ENCODE measurements at places on chromosomes 2 and 18. TPM values are rescaled to one million over a fixed set of nuclear protein-coding genes. Genes with fewer than 3 reads are reported as not detected.

DNA sequence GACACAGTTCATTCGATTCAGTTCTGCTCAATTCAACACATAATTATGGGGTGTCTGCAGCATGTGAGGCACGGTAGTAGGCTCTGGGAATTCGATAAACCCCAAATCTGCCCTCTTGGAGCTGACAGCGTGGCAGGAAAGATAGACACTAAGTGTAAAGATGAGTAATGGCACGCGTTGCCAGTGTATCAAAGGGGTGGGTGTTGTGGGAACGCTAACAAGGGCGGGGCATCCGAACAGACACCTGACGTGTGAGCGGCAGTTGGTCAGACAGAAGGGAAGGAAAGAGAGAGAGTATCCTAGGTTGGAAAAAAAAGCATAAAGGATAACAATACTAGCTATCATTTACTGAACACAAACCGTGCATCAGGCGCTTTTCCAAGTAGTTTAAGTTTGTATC is 125.7 kb upstream of the HAAO start:
- DNase-seq, result no peak

RUFY4 gene
- total RNA-seq, result not detected

- no peak for DNase-seq
These were observed 79.9 kb downstream of the SEPTIN10 start for GRCh38 chr2:109533823-109534222.

DNA sequence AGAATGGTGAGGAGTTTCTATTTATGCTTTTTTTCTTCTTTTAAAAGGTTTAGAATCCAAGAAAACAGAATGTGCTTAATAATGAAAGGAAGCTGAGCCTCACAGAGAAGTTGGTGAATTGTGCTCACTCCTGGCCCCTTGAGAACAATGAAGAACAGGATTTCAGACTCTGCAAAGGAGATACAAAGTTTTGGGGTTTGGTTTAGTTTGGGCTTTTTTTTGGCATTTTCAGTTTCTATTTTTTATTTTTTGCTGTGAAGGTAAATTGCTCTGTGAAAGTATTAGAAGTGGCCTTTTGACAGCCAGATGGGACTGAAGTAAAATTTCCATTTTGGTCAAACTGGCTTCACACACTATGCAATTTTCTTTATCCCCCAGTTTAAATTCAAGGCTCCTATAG is 247.3 kb upstream of the GYPC start:
- no peak for DNase-seq

DNA sequence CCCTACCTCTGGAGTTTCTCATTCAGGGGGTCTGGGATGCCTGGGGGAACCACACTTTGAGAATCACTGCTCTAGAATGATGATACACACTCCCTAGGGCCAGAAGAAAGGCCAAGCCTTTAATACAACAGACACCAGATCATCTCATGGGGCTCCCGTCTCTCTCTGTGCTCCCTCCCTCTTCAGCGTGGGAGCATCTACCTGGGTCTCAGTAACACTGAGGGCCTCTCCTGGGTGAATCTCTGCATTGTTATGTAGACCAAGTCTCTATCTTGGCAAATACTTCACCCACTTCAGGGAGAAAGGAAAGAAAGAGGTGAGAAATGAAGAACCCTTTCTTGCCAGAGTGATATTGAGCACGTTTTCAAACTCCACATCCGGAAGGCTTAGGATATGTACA is 146.8 kb upstream of the MSH6 start:
- no peak for DNase-seq

- DNase-seq, result no peak
These were observed 168.1 kb downstream of the TRIB2 start for GRCh38 chr2:12884713-12885282.

- no peak for DNase-seq
These were observed at the start of gene RAMP1 for GRCh38 chr2:237859533-237860272. RAMP1 (plus strand) TSS chr2:237859623; CDS start chr2:237859676, 53 bp downstream.

GRB14 gene
- 11.6 TPM for total RNA-seq

AKAIN1 gene
- total RNA-seq, result not detected

- DNase-seq, result no peak
These were observed 58.0 kb downstream of the ZNF519 start for GRCh38 chr18:14074187-14074586.

DNA sequence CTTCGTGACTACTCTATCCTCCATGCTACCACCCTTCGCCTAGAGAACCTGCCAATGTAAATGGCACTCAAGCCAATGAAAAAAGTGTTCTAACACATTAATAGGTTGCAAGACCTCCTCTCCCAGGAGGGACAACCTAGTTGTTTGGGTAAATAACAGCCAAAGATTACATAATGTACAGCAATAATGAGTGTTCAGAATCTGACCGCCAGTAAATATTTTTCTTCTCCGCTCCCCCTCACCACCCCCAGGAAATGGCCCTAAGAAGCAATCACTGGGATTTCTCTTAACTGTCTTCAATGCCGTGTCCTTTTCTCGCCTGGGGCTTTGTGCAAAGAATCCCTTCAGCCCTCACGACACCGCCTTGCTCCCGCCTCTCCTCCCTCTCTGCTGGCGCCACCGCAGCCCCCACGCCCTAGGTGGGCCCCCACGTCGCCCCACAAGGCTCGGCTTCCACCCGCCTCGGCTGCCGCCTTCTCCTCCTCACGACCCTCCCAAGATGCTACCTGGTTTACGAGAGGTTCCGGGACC is 458 bp downstream of the HYCC2 start:
- DNase-seq, result no peak

PFN4 gene
- total RNA-seq, result not detected

- no peak for DNase-seq
These were observed 365.1 kb upstream of the NETO1 start for GRCh38 chr18:73232933-73233332.

DNA sequence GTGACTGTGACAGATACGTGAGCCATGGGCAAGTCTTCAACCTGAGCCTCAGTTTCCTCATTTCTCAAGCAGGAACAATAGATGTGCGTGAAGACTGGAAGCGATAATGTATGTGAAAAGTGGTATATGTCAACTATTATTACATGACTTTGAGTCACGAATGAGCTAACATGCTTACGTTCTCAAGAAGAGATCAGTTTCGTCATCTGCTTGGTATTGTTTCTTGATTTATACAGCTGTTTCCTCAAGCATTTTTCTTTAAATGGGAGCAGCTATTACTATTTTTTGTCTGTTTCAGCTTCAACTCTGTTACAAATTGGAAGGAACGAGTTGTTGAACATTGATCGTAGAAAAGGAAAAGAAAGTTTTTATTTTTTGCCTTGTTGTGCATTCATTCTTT is 48.5 kb upstream of the THOC1 start:
- DNase-seq, result no peak

- no peak for DNase-seq
These were observed 952.9 kb downstream of the TRIB2 start for GRCh38 chr2:13669607-13670006.

GRCh38 chr2:132581991-132582738 is 87.8 kb downstream of the LYPD1 start:
- no peak for DNase-seq

- no peak for DNase-seq
These were observed 85.0 kb downstream of the INHBB start for GRCh38 chr2:120430957-120431356.

- no peak for DNase-seq
These were observed 269.2 kb upstream of the HDAC4 start for GRCh38 chr2:239669899-239670460.

DNA sequence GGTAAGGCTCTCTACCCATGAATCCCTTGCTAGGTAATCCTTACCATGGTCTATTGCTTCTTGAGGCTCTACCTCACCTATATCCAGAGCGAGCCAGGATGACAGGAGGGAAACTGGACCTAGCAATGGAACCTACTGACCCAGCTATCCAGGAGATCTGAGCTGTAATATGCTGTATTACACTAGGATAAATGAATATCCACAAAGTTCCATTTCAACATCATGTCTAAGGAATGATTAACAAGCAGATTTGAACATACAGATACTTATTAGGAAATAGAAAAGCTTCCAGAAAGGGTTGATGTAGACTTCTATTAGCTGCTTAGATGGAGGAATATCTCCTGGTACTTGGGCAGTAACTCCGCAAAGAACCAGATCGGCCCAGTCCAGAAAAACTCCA is 110.1 kb downstream of the BAZ2B start:
- no peak for DNase-seq

DNA sequence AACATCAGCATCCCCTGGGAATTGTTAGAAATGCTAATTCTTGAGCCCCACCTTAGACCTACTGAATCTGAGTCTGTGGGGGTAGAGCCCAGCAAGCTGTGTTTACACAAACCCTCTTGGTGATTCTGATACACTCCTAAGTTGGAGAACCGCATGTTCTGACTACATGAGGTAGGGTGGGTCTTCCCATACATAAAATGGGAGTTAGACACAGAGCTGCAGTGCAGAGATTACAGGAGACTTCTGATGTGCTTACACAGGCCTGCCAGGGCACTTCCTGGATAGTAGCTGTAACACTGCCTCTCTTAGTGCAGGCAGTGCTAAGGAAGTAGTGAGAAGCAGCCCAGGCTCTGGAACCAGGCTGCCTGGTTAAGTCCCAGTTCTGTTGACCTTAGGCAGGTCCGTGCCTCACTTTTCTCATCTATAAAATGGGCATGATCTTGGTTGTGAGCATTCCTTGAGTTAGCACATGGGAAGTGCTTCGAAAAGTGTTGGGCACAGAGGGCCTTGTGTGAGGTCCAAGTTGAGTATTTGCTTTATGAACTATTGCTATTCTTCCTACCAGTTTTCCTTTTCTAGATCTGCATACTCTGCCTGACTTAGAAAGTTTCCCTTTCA is 67.3 kb downstream of the GLI2 start:
- DNase-seq, result no peak

YES1 gene
- 94.3 TPM for total RNA-seq
